ENCODE measurements at places on chromosomes 2 and 18.

DNA sequence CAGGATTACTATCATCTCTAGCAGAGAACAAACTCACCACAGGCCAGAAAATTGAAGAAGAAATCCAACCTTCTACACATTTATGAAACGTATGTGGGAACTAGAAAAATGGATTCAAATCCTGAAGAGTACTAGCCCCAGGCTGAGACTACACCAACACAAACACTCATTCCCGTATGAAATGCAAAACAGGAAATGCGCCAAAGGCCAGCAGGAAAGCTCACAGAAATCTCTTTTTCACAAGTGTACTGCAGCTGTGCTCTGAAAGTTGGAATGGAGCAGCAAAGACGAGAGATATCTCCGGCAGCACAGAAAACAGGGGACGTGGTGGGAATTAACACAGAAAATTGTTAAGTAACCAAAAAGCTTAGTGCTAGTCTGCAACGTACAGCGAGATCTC is 913.5 kb downstream of the TDRD15 start:
- no peak for DNase-seq

GRCh38 chr2:152012697-152013096 is 86.1 kb downstream of the CACNB4 start:
- no peak for DNase-seq

DNA sequence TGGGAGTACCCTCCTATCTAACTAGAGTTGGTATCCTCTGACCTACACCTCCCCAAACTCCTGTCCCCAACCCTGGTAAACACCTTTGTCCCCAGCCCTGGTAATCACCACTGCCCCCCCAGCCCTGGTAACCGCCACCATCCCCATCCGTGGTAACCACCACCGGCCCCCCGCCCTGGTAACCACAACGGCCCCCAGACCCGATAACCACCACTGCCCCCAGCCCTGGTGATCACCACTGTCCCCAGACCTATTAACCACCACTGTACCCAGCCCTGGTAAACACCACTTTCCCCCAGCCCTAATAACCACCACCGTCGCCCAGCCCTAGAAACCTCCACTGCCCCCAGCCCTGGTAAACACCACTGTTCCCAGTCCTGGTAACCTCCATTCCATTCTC is 820.2 kb upstream of the SALL3 start:
- DNase-seq, result no peak

DNA sequence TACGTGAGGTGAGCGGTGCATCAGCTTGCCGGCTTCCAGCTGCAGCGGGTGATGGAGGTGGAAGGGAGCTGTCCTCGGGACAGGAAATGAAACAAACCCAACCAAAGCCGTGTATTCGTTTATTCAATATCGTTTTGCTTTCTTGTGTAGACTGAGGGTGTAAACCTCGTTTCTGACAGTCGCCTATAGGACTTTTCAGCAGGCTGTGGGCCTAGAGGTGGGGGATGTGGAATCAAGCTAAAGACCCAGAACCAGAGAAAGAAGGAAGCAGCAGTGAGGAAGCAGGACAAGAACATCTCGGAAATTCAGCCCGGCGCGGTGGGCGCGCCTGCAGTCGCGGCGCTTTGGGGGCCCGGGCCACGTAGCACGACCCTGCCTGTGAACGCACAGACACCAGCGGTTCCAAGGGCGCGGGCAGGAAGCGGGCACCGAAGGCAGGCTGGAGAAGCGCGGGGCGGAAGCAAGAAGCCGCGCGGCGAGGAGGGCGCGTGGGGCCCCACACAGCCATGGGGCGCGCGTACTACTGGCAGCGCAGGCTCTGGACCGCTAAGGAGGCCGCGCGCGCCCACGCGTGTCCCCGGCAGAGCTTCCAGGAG is 755 bp upstream of the ATP9B start:
- DNase-seq, result no peak

Data from cortex of kidney (tissue), 1 donor.